ENCODE measurements at places on chromosomes 6 and 20. TPM values are rescaled to one million over a fixed set of nuclear protein-coding genes. Genes with fewer than 3 reads are reported as not detected.

The CST2 gene
- not detected for total RNA-seq

The CNKSR3 gene
- total RNA-seq, result 20.6 TPM

The FNDC11 gene
- total RNA-seq, result 0.15 TPM

The EMILIN3 gene
- total RNA-seq, result 4.3 TPM

The TREM1 gene
- total RNA-seq, result 0.92 TPM

The ID4 gene
- total RNA-seq, result 3.0 TPM

The TTBK1 gene
- 0.15 TPM for total RNA-seq

The POU5F1 gene
- total RNA-seq, result 0.67 TPM

The MATN4 gene
- not detected for total RNA-seq

The GABRR1 gene
- not detected for total RNA-seq

The LRRN4 gene
- 0.99 TPM for total RNA-seq

The PPP1R16B gene
- 9.4 TPM for total RNA-seq

The EPPIN gene
- not detected for total RNA-seq

The GSTA3 gene
- total RNA-seq, result not detected

The IL20RA gene
- total RNA-seq, result 7.2 TPM

The SYS1 gene
- 22.6 TPM for total RNA-seq

The KHDRBS2 gene
- not detected for total RNA-seq

The ABHD12 gene
- 21.3 TPM for total RNA-seq

The TCF21 gene
- 3.3 TPM for total RNA-seq

The CLVS2 gene
- total RNA-seq, result 0.12 TPM

The REM1 gene
- 2.0 TPM for total RNA-seq

The KIAA0408 gene
- 2.4 TPM for total RNA-seq

The SLPI gene
- total RNA-seq, result 21.9 TPM

All from left ventricle myocardium superior (tissue), 1 donor.